ENCODE measurements at places on chromosomes 6 and 20.

- no peak for DNase-seq
Observed at GRCh38 chr6:148313488-148313887, 29.1 kb upstream of the SASH1 start.

DNA sequence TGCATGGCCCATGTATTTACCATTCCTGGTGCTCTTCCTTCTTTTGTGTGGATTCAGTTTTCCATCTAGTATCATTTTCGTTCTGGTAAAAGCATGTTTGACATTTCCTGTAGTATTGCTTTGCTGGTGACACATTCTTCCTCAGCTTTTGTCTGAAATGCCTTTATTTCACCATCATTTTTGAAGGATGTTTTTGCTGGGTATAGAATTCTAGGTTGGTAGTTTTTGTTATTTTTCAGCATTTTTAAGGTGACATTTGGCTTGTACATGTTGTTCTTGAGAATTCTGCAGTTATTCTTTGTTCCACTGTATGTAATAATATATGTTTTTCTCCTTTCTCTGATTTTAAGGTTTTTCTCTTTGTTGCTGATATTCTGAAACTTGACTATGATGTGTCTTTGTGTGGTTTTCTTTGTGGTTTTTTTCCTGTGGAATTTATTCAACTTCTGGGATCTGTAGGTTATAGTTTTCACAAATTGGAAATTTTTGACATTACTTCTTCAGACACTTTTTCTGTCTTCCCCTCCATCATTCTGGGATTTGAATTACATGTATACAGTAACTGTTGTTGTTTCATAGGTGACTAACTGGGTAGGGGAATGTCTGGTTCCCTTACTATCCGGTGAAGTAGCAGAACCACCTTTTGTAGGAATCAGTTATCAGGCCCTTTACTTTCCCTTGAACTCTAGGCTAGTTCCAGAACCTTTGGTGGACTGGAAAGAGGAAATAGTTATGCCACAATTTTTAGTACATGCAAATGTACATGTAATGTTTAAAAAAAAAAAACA, 30.2 kb downstream of the SNX9 start:
- no peak for DNase-seq

DNA sequence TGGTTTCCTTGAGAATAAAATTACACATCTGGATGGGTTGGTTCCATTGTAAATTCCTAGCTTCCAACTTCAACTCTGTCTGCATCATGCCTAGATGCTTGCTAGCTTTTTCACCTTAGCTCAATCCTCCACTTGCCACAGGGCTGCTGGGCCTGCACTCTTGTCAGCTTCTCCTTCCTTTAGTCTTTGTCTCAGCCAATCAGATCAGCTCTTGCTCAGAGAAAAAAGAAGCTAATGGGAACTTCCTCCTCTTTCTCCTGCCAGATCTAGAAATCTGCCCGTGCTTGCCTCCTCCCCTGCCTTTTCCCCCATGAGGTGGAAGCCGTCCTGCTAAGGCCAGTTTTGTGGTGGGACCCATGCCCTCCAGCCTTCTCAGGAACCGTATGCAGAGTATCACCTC, 18.5 kb downstream of the RAE1 start:
- DNase-seq: no peak

DNA sequence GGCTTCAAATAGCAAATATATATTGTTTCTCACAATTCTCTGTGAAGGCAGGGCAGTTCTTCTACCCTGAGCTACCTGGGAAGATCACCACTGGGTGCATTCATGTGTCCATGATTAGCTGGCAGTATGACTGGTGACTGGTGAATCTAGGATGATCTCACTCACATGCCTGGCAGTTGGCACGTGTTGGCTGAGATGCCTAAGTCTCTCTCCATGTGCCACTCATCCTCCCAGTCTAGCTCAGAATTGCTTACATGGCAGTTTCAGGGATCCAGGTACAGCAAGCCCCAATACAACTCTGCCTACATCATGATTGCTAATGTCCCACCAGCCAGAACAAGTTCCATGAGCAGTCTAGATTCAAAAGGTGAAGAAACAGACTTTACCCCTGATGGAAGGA, 346.8 kb upstream of the CNR1 start:
- DNase-seq: no peak

- no peak for DNase-seq
Observed at GRCh38 chr6:69343851-69344250, 453.0 kb downstream of the LMBRD1 start.

GRCh38 chr20:50335105-50335504, 144.5 kb downstream of the CEBPB start:
- peak; percentile 31 for DNase-seq

DNA sequence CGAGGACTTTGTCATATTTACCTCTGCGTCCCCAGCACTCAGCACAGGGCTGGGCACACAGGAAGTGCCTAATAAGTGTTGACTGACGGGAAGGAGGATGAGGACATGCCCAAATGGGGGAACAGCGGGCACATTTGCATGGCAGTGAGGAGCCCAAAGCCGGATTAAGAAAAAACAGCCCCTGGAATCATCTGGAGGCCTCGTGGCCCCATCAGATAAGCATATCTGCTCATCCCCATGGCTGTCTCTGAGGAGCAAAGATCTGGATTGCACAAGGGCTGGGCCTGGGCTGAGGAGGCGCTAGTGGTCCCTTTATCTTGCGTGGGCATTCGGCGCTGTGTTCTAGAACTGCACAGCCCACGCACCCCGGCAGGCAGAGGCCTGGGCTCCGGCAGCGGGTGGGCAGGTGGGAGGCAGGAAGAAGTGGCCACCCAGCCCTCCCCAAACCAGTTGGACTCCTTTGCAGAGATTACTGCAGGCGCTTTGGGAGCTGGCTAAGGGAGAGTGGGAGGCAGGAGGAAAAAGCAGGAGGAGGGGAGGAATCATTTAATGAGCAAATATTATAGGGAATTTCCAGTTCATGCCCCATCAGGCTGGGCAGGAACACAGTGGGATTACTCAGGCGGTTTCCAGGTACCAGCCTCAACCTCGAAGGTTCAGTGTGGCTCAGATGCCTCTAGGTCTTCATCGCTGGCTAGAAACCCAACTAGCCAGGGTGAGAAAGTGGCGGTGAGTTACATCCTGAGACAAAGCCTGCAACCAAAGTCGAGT, 108.1 kb downstream of the CEBPB start:
- no peak for DNase-seq

GRCh38 chr20:58616411-58616810, 34.7 kb upstream of the STX16 start:
- no peak for DNase-seq

DNA sequence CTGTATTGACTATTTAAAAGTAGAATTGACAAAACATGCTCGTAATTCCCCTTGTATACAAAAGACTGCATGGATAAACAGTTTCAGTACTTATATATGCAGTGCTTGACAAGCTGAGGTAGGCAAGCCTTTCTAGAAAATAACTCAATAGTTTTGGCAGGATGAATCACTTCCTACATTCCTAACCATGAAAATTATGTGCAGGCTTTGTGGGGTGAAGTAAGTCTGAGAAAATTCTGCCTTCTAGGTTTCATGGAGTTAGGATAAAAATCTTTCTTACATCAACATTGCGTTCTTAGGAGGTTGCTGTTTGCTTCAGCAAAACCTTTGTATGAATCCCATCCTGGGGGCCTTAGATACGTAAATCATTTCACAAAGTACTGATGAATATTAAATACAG, 801.4 kb upstream of the EYS start:
- no peak for DNase-seq

DNA sequence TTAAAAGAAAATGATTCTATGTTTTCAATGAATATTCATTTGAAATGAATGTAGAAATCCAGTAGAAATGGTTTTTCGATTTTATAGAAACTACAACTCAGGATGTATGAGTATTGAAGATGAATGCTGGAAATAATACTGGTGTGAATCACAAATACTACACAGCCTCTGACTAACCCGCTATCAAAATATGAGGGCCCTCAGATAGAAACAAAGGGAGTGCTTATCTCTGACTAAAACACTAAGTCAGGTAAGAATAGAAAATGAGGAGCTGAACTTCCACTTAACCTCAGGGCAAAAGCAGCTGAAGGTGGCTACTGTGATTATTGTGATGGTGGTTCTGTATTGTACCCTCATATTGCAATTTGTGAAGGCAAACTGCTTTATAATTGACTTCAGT, 220.9 kb upstream of the RNF217 start:
- DNase-seq: no peak

DNA sequence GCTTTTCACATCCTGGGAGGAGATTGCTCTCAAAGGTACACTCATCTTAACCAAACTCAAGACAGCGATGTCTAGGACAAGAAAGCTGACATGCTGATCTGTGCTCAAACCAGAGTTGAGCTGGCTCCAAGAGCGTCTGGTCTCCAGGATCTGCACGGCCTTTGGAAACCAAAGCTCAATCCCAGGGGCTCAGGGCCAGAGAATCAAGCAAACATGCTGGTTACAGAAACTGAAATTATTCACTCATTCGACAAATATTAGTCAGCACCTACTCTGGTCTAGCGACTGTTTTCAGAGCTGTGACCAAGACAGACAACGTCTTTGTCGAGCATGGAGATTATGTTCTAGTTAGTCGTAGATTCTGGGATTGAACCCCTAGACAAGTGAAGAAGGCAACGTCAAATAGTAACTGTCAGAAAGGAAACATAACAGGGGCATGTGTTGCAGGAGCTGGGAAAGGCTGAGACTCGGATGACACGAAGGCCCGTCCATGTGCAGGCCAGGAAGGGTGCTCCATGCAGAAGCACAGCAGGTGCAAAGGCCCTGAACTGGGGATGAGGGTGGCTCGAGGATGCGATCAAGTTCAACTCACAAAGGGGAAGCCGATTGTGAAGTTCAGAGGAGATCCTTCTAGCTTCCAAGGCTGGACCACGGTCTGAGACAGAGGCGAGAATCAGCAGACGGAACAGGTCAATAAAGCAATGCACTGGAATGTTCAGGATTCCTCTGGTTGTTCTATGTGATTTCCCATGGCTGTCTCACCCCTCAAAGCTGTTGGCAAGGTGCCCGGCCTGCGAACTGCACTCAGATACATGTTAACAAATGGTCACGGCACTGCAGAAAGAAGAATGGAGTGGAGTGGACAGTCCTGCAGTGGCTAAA, 12.5 kb upstream of the PCK1 start:
- DNase-seq: no peak

GRCh38 chr6:159979136-159979874, 10.4 kb downstream of the IGF2R start:
- DNase-seq: no peak

DNA sequence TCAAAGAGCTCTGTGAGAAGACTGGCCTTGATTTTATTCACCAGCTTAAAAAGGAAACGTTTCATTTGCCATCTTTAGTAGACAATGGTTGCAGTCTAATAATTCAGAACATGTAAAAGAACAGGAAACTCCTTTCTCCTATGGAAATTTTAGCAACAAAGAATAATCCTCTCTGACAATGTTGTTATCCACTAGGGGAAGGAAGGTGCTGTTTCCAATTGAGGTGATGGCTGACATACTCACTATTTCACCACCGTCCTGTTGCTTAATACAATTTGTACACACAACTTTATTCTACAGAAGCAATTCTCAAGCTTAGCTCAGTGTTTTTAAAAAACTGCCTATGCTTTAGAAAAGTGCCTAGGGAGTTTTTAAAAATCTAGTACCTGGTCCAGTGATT, 192.7 kb downstream of the ARHGAP18 start:
- DNase-seq: no peak

DNA sequence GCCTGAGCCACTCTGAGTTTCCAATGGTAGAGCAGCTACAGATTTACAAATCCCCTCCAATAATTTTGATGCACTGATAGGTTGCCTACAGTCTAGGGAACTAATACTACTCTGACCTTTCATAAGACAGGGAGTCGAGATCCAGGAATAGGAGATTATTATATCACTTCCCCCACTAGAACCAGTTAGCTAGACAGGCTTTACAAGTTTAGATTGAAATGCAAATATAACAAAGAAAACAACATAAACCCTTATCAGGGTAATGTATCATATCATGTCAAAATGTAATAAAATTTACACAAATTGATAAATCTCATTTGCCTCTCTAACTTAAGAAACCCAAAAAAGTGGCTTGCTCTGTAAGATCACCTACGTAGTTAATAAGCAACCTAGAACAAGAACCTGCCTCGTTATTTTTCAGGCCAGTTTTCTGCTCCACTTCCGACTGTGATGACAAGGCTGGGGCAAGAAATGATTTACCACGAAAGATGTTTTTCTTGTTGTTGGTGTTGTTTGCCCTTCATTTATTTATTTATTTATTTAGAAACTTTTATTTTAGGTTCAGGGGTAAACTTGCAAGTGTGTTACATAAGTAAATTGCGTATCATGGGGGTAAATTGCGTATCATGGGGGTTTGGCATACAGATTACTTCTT, 504.2 kb upstream of the ID4 start:
- DNase-seq: no peak

DNA sequence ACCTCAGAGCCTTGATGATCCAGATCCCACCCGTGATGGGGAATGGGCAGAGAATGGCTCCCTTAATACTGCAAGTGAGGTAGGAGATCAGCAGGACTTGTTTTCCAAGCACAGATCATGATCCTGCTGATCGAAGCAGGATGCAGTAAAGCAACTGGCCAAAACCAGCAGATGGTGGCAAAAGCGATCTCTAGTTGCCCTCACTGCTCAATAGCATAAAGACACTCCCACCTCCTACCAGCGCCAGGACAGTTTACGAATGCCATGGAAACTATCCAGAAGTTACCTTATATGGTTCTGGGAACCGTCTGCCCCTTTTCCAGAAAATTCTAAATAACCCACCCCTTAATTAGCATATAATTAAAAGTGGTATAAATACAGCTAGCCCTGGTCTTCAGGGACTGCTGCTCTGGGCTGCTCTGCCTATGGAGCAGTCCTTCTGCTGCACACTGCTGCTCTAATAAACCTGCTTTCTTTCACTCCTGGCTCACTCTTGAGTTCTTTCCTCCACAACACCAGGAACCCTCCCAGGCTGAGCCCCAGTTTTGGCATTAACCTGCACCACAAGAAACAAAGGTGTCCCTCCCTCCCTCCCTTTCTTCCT, 415.8 kb downstream of the PREX1 start:
- no peak for DNase-seq

DNA sequence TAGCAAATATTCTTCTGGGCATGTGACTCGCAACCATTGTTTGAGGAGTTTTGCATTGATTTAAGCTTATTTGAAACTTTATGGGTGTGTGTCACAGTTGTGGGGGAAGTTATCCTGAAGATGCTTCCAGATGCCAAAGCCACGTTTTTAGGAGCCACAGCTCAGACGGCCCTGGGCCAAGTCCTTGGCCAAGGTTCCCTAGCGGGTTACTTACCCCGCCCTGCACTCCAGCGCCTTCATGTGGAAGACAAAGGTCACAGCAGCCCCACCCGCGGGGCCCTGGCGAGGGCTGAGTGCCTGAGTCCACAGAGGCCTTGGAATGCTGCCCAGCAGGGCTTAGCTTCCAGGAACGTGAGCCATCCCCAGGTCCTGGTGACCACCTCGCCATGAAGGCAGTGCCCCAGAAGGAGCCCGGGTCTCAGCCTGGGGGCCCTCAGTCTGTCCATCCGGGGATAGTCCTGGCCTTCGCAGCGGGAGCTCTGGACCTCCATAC, 308.3 kb downstream of the CDH4 start:
- DNase-seq: no peak
